COLO829 (cell line): ENCODE measurements at places on chromosomes 6 and 20.

DNA sequence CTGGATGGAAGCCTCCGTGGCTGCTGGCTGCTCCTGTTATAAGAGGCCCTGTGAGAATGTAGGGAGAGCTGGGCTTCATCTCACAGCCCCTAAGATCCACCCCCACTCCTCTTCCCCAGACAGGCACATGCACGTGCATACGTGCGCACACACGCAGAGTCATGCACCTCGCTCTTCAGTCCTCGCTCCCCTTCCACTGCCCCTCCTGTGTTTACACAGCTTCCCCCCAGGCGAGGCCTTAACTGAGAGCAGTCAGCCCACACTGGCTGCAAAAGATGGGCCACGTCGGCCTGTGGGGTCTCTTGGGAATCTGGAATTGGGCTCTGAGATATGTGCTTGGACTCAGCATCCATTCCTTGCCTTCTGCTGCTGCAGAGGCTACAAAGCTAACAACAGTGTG is 35.2 kb upstream of the MLN start:
- DNase-seq = no peak

GRCh38 chr20:58987790-58988564 is 6.9 kb downstream of the NELFCD start:
- DNase-seq = no peak

DNA sequence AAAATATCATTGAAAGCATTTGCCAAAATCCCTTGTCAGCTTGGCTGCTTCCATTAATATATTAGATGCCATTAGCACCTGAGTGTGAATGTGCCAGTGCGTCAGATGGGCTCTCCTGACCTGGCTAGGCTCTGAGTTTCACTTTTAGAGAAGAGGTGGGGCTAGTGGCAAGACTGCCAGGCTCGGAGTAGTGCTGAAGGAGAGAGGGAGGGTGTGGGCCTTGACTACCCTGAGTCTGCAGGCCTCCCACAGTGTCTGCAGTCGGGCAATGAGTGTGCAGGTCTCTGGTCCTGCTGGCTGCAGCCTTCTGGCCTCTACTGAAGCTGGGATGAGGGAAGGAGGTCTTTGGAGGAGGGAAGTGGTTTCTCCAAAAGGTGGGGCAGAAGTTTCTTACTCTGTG is 34.6 kb upstream of the PNPLA1 start:
- no peak for DNase-seq

GRCh38 chr6:116447052-116447451 is 14.1 kb upstream of the CALHM6 start:
- DNase-seq = no peak

GRCh38 chr6:134172020-134172705 is 119.7 kb upstream of the SLC2A12 start:
- no peak for DNase-seq

DNA sequence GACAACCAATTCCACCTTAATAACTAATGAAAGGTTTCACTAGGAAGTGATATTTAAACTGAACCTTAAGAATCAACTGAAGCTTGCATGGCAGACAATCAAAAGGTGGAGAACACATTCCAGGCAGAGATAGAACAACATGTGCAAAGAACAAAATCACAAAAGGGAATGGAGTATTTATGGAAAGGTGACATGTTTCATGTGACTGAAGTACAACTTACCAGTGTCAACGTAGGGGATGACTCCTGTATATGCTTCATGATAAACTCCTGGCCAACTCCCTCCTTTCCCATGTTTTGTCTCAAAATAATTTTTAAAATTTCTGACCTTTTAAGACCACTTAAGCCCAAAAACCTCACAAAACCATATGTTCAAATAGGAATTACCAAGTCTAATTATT is 6.6 kb downstream of the PLN start:
- no peak for DNase-seq

- DNase-seq = peak; percentile 62
Measured at GRCh38 chr6:161031721-161032495, 40.3 kb downstream of the MAP3K4 start.

DNA sequence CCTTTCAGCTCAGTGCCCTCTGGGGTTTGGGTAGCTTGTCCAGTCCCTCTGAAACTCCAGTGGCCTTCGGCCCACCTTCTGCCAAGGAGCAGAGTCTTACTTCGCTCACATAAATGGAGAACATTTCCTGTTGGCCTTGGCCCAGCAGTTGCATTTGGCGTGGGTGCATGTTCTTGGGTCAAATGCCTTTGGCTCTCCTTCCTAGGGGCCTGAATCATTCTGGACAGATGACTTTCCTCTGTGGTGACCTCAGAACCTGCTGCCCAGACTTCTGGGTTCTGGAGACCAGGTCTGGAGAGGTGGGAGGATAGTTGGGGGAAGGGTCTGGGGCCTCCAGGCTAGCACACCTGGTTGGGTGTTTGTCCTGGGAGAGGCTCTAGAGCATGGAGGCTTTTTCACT is 29.3 kb downstream of the BCAS4 start:
- no peak for DNase-seq

DNA sequence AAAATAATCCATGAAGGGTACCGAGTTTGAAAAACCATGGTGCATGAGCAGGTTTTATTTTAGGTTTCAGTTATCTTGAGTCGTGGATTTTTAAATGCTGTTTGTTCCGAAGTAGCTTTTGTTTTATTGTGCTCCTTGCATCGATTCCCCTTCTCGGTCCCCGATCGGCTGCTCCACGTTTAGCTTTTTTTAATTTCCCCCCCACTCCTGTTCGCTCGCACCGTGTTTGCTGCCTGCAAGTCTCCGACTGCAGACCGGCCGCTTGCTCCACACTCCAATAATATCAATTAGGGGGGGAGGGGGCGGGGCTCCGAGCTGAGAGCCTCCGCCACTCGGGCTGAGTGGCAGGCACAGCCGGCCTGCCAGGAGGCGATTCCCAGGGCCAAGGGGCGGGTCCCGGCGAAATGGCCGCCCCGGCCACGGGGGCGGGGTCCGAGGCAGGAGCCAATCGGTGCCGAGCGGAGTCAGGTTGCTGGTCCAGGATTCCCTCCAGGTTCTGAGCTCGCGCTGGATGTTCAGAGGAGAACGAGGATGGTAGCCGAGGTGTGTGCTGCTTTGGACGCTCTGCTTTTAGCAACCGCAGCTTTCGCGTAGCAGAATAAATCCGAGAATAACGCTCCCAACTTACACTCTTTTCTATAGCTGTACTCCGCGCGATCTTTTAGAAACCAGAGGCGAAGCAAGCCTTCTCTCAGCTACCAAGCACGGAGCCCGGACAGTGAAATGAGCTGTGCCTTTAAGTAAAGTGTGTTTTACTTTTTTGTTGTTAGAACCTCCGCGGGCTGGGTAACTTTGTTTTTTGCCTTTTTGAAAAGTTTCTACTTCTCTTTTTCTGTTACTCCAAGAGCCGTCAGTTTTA is at the start of gene EPHA7:
TSS of gene EPHA7 (minus strand) at position 256 of the 859 bp plus-strand sequence. CDS start at position 38, 218 bp downstream.
- DNase-seq = peak; percentile 78

- no peak for DNase-seq
Measured at GRCh38 chr6:19452495-19452894, 384.7 kb upstream of the ID4 start.

GRCh38 chr6:3798055-3798919 is 46.8 kb upstream of the PXDC1 start:
- no peak for DNase-seq

- DNase-seq = no peak
Measured at GRCh38 chr20:18165553-18165952, 27.9 kb downstream of the KAT14 start.

DNA sequence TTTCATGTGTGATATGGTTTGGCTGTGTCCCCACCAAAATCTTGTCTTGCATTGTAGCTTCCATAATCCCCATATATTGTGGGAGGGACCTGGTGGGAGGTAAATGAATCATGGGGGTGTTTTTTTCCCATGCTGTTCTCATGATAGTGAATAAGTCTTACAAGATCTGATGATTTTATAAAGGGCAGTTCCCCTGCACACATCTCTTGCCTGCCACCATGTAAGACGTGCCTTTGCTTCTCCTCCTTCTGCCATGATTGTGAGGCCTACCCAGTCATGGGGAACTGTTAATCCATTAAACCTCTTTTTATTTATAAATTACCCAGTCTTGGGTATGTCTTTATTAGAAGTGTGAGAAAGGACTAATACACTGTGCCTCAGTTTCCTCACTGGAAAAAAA is 4.2 kb upstream of the IL22RA2 start:
- no peak for DNase-seq

DNA sequence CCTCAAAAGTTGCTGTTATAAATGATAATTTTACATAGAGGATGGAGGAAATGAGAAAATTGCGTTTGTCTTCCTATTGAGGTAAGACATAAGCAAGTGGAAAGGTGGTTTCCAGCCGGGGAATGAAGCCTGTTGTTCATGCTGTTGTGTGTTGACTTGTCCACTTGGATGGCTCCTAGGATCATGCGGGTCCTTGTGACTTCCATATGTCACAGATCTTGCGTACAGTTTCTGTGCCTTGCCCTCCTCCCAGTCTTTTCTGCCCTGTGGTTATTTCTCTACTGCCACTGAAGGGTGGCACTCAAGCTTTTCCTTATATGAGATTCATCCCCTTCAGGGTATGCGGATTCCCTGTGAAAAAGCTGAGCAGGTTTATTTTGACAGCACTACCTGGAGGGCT is 116.6 kb downstream of the CARMIL1 start:
- DNase-seq = no peak
